NCI-H187 treated with DMSO at 0.1 percent for 48 hours (cell line): ENCODE measurements at places on chromosomes 6 and 20.

- DNase-seq = no peak
Observed at GRCh38 chr20:21508230-21509078, 5.4 kb downstream of the NKX2-2 start.

- no peak for DNase-seq
Observed at GRCh38 chr6:127933852-127934840, 33.3 kb upstream of the THEMIS start.

DNA sequence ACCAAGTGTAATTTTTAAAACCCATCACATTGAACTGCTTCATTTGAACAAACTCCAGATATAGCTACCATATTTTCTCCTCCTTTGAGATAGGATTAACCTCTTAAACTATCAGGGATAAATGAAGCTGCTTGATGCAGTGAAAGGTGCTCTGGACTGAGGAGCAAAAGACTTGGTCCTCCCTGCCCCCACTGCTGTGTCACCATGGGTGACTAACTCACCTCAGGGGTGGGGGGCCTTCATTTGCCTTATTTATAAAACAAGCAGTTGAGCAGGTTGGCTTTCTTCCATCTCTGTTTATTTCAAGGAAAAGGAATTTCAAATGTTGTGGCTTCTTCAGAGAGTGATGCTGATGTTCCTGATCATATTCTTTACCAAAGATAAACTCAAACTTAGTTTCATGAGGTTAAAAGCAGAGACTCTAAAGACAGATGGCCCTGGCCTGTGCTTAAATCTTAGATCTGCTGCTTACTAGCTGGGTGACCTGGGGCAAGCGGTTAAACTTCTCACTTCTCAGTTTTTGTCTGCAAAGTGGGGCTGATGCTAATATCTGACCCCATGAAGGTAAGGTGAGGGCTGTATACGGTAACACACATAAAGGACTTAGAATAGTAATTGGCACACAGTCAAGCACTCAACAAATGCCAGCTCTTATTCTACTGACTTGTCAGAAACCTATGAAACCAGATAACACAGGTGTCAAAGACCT is 50.5 kb downstream of the FHL5 start:
- no peak for DNase-seq

- DNase-seq = no peak
Observed at GRCh38 chr6:75579951-75580350, 21.7 kb upstream of the SENP6 start.

GRCh38 chr20:19121463-19121862 is 91.0 kb upstream of the SLC24A3 start:
- DNase-seq = no peak
